Urinary bladder (tissue), 4 donors: ENCODE measurements at places on chromosomes 4 and X. TPM values are rescaled to one million over a fixed set of nuclear protein-coding genes. Genes with fewer than 3 reads are reported as not detected.

NAT8L gene
- 0.82 TPM for polyA plus RNA-seq

SHOX gene
- not detected for polyA plus RNA-seq

PWWP3B gene
- 0.24 TPM for polyA plus RNA-seq

KCND1 gene
- polyA plus RNA-seq, result 3.3 TPM

C4orf51 gene
- not detected for polyA plus RNA-seq

FAT1 gene
- 40.8 TPM for polyA plus RNA-seq

GABRG1 gene
- polyA plus RNA-seq, result 0.01 TPM

RNF175 gene
- polyA plus RNA-seq, result 0.27 TPM

SUPT20HL1 gene
- 0.04 TPM for polyA plus RNA-seq

HPGD gene
- polyA plus RNA-seq, result 51.6 TPM

SPANXA2 gene
- polyA plus RNA-seq, result not detected

AKAP4 gene
- polyA plus RNA-seq, result not detected

FRG2 gene
- not detected for polyA plus RNA-seq

DCAF4L1 gene
- 0.06 TPM for polyA plus RNA-seq

SH3D19 gene
- polyA plus RNA-seq, result 57.1 TPM

SLC16A2 gene
- 12.2 TPM for polyA plus RNA-seq

SLC9A6 gene
- 11.3 TPM for polyA plus RNA-seq

HSD17B10 gene
- polyA plus RNA-seq, result 90.4 TPM
